Brain pericyte (primary cell): ENCODE measurements at places on chromosomes 2 and 18.
A peak's percentile ranks its signal among the peaks of the same experiment; 100 is the strongest.

GRCh38 chr2:128600581-128601297 lies 282.1 kb upstream of the HS6ST1 start:
- no peak for DNase-seq

DNA sequence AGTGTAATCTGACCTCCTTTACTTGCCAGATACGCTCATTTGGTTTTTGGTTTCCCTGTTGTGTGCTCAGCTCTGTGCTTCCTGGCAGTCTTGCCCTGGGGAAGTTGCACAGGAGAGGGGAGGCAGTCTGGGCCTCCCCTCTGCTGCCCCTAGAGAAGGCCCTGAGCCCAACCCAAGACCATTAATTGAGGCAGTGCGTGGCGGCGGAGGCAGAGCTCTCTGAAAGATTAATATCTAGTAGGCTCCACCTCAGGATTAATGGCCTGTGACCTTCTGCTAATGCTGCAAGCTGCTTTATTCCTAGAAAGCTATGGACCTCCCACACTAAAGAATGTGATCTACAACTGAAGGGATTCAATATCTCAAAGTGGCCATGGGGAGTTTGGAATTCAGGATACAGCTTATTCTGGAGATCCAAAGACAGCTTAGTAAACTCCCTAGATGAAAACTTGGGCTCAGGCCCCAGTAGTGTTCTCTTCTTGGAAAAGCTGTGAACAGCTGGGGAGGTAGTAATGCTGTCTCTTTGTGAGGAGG lies 41.4 kb upstream of the MAPRE2 start:
- DNase-seq = no peak

DNA sequence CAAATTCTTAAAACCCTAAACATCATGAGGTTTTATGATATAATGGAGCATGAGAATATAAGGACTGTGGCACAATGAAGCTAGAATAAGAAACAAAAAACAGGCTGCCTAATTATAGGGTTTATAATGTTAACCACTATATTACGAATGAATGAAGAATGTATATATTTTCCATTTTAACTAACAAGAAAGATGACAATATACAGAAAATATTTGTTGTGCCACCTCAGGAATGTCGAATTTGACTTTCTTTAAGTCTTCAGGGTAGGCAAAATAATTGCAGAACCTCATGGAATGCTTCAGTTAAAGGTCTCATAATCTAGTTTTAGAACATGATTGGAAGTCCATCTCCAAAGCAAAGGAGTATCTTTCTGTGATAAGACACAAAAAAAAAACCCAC lies 282.9 kb upstream of the SLC8A1 start:
- no peak for DNase-seq

DNA sequence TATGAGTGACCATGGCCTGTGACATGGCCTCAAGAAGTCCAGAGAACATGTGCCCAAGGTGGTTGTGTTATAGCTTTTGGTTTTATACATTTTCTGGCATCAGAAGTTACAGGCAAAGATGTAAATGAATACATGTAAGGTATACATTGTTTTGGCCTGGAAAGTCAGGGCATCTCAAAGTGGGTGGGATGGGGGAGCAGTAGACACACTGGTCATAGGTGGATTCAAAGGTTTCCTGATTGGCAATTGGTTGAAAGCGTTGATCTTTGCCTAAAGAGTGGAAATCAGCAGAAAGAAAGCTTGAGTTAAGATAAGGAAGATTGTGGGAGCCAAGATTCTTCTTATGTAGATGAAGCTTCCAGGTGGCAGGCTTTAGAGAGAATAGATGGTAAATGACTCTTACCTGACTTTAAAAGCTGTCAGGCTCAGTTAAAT lies 62.1 kb upstream of the DYNAP start:
- no peak for DNase-seq

- DNase-seq = no peak
Observed at GRCh38 chr2:71941726-71942525, 205.7 kb downstream of the CYP26B1 start.

- no peak for DNase-seq
Observed at GRCh38 chr2:88400037-88400767, 52.3 kb downstream of the FOXI3 start.

GRCh38 chr2:217713395-217714286 lies 289.2 kb downstream of the TNS1 start:
- DNase-seq = peak; percentile 22

DNA sequence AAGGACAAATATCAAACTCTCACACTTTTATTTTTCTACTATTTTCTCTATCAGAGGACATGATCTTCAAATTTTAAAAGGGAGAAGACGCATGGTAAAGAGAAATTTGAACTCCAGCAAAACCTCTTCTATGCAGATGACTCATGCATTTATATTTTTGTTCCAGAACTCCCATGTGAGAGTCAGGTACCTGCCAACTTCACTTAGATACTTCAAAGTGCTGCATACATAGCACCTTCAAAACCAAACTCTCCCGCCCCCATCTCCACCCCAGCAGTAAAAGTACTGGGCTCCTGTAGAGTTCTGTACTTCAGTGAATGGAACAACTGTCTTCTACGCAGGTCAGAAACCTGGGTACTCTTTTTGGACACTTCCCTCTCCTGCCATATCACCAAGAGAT lies 398.3 kb downstream of the TGIF1 start:
- no peak for DNase-seq

GRCh38 chr2:239025951-239026461 lies 178.1 kb downstream of the TWIST2 start:
- no peak for DNase-seq

GRCh38 chr2:190512539-190513095 lies 21.9 kb downstream of the NEMP2 start:
- no peak for DNase-seq

DNA sequence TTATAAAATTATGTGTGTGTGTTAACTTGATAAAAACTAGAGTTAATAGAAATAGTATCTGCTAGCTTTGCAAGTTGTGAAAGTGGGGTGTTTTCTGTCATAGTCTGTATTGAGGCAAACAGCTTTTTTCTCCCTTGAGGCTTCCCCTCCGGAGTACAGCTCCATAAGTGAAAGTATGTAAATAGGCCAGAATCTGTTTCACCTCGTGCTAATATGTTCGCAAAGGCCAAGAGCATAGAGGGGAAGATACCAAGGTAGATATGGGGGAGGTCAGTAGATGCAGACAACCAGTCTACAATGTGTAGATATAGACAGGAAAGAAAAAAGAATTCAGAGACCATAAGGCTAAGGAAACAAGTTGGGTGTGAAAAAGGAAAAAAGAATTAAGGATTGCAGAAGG lies 72.9 kb downstream of the PTRHD1 start:
- DNase-seq = no peak

- peak; percentile 59 for DNase-seq
Observed at GRCh38 chr2:19141234-19142004, 217.0 kb downstream of the OSR1 start.

DNA sequence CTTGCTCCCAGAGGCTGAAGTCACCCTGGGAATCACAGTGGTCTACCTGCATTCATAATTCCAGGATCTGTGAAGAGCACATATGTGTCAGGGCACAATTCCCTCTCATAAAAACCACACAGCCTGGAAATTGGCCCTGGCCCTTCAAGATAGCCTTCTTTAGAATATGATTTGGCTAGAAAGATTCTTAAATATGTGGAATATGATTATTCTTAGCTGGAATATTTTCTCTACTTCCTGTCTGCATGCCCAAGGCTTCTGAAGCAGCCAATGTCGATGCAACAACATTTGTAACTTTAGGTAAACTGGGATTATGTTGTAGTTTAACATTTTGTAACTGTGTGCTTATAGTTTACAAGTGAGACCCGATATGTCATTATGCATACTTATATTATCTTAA lies 24.2 kb downstream of the ICOS start:
- DNase-seq = no peak

DNA sequence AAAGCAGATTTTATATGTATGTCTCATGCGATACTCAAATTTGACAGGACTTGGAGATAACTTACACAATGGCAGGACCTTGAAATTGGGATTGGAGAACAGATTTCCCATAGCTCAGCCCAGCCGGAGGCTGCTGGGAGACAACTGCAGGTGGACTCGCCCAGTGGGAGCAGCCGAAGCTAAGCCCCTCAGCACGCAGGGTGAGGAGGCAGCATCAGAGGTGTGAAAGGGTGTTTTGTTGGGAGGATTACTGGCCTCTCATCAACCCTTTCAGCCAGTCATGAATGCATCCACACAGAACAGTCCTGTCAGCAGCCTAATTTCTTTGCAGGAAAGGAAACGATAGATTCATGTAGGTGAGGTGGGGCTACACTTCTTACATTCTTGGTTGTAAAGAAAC lies 110.4 kb upstream of the DYNAP start:
- no peak for DNase-seq

- no peak for DNase-seq
Observed at GRCh38 chr2:220811115-220811514, 761.0 kb downstream of the EPHA4 start.

DNA sequence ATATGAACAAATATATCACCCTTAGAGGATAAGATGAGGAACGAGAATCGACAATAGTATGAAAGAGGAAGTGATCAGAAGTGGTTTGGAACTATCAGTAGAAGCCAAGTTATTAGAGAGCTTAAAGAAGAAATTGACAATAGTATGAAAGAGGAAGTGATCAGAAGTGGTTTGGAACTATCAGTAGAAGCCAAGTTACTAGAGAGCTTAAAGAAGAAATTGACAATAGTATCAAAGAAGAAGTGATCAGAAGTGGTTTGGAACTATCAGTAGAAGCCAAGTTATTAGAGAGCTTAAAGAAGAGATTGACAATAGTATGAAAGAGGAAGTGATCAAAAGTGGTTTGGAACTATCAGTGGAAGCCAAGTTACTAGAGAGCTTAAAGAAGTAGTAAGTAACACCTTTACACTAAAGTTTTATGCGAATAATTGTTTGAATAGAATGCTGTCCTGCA lies 175.5 kb downstream of the ZNF407 start:
- no peak for DNase-seq

GRCh38 chr2:133194777-133195335 lies 373.4 kb downstream of the NCKAP5 start:
- DNase-seq = no peak

GRCh38 chr18:68940039-68940438 lies 142.2 kb downstream of the CCDC102B start:
- DNase-seq = no peak

- DNase-seq = no peak
Observed at GRCh38 chr2:20235655-20236305, 10.8 kb upstream of the SDC1 start.

DNA sequence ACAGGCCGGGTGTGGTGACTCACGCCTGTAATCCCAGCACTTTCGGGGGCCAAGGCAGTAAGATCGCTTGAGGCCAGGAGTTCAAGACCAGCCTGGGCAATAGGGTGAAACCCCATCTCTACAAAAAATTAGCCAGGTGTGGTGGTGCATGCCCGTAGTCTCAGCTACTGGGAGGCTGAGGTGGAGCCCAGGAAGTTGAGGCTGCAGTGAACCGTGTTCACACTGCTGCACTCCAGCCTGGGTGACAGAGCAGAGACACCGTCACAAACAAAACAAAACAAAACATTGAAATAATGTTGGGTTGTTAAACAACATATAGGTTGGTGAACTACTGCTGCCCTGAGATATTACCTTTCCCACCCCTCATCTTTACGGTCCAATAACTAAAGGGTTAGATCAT lies 48.8 kb upstream of the AGPS start:
- DNase-seq = no peak

GRCh38 chr2:9085353-9085752 lies 81.9 kb upstream of the MBOAT2 start:
- no peak for DNase-seq

- DNase-seq = no peak
Observed at GRCh38 chr2:224190936-224191270, 151.8 kb upstream of the SERPINE2 start.

GRCh38 chr2:30583204-30583749 lies 136.2 kb downstream of the LCLAT1 start:
- no peak for DNase-seq

- no peak for DNase-seq
Observed at GRCh38 chr18:41347057-41347456, 608.0 kb upstream of the PIK3C3 start.

DNA sequence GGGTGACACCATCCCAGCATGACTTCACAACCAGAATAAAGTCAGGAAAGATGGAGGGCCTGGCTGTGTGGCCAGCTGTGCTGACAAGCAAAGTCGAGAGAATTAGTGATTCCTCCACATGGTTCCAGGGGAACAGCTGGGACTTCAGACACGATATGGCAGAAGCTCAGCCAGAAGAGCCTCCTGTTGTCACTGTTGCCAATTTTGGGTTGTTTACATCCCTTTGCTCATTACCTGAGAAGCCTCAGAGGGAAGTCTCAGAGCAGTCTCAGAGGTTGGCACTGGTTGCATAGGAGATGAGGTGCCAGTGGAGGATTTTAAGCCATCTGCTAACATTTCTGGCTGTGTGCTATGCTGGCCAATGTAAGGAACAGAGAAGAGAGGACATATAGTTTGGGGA lies 16.0 kb downstream of the LINC00305 start:
- no peak for DNase-seq

DNA sequence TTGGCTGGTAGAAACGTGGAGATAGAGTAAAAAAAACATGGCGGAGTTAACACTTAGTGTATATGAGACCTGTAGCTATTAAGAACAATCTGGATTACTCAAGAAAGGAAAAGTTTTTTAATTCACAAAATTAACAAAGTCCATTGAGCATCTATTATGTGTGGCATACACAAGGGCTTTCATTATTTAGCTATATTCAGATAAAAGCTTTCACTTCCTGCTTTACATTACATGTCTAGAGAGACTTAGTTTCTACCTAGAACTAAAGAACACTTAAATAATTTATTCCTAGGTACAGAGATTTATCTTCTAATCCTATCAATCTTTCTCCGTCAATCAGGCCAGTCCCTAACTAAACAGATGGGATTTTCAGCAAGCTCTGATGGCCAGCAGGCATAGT lies 196.0 kb upstream of the SLC39A10 start:
- DNase-seq = no peak

GRCh38 chr2:5984946-5985345 lies 292.8 kb downstream of the SOX11 start:
- no peak for DNase-seq

GRCh38 chr18:77067291-77068061 lies 65.1 kb downstream of the MBP start:
- peak; percentile 77 for DNase-seq

GRCh38 chr2:144370937-144371584 lies 148.9 kb downstream of the ZEB2 start:
- no peak for DNase-seq

DNA sequence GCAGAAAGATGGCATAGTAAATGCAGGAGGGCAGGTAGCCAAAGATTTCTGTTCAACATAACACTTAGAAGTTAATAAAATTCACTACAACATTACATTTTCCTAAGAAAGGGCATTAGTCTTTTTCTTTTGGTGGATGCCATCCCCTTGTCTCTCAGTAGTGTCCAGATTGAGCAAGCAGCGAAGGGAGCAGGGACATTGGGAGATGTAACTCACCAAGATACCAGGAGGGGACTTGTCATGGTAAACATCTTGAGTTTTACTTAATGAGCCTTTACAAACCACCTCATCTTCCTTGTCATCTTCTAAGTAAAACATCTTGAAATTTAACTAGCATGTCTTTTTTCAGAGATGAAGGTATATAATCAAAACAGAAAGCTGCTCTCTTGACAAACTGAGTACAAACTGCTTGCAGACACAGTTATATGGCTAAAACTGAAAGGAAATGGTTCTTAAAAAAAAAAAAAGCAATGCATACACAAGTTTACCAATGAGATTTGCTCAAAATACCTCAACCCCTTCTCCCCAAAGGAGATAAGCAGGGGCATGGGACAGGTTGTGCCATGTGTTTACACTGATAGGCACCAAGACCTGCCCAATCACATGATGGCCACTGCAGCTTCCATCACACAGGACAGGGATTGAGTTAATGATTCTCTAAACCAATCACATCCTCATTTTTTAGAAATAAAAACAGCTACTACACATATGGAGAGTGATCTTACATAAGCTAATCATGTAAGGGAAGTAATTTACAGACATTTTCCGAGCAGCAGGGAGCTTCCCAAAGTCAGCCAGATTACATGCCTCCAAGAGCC lies 30.3 kb downstream of the LPIN2 start:
- no peak for DNase-seq
